LNCaP clone FGC (cell line): ENCODE measurements at places on chromosomes 4 and X.

GRCh38 chr4:181909368-181909767 is 333.8 kb upstream of the TENM3 start:
- DNase-seq: no peak

GRCh38 chrX:97529536-97530200 is 646.0 kb downstream of the RPA4 start:
- DNase-seq: no peak

DNA sequence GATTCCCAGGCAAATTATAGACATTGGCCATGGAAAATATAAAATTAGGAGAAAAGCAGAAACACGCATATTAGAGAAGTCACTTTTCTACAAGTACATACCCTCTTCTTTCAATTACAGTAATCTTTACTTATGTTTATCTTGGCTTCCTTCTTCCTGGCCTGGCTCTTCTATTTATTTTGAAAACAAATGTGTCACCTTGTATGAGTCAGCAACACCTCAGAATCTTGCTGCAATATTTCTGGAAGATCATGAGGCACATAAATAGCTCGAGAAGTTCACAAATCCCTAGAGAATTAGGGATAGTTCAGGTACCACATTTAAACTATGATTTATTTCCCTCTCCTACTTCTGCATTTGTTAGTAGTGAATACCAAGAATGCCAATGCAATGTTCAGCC is 124.6 kb downstream of the ANOS1 start:
- peak; percentile 10 for DNase-seq

GRCh38 chr4:8373973-8374545 is 66.5 kb downstream of the ACOX3 start:
- no peak for DNase-seq

- DNase-seq: no peak
These were observed 114.2 kb downstream of the PALLD start for GRCh38 chr4:168610911-168611530.

DNA sequence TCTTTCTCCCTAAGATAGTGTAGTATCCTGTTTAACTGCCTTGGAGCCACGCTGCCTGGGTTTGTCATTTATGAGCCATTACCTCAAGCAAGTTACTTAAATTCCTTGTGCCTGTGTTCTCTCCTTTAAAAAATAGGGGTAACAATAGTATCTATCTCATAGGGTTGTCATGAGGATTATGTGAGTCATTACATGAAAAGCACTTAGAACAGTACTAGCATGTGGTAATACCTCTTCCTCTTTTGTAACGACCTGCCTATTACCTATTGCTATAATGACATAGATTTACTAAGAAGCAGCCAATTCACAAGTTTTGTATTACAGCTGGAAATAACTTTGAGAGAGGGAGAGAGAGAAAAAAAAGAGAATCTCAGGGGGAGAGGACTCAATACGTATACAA is 834.7 kb downstream of the RAPGEF2 start:
- no peak for DNase-seq

GRCh38 chr4:111678479-111678878 is 466.8 kb upstream of the FAM241A start:
- DNase-seq: no peak

DNA sequence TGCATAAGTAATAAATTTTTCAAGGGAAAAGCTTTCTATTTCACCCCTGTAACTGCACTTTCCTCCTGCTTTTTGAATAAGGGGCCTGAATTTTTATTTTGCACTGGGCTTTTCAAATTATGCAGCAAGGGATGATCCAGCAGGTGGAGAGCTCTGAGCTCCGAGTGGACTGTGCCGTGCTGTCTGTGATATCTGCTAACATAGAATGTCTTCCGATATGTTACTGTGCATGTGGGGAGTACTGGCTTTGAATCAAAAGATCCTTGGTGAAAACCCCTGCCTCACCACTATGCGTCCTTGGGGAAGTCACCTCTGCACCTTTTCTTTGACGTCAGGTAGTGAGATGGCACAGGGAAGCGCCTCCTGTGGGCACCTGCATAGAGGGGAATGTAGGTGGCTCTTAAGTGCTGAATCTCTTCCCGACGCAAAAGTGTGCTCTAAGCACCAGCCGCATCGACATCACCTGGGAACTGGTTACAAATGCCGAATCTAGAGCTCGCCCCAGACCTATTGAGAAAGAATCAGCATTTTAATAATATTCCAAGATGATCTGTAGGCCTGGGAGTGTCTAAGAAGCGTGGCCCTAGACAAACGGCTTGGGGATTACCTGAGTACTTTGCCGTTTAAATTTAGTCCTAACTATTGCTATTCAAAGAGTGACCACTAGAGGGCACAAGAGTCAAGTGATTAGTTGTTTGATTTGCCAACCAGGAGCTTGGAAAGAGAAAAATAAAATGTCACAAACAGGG is 19.2 kb upstream of the WFS1 start:
- peak; percentile 59 for DNase-seq

- DNase-seq: peak; percentile 99
These were observed at the start of gene CXCL8 for GRCh38 chr4:73740353-73740778. Gene CXCL8, plus strand, starts transcription at chr4:73740569. Its CDS starts 90 bp downstream, at chr4:73740659.

DNA sequence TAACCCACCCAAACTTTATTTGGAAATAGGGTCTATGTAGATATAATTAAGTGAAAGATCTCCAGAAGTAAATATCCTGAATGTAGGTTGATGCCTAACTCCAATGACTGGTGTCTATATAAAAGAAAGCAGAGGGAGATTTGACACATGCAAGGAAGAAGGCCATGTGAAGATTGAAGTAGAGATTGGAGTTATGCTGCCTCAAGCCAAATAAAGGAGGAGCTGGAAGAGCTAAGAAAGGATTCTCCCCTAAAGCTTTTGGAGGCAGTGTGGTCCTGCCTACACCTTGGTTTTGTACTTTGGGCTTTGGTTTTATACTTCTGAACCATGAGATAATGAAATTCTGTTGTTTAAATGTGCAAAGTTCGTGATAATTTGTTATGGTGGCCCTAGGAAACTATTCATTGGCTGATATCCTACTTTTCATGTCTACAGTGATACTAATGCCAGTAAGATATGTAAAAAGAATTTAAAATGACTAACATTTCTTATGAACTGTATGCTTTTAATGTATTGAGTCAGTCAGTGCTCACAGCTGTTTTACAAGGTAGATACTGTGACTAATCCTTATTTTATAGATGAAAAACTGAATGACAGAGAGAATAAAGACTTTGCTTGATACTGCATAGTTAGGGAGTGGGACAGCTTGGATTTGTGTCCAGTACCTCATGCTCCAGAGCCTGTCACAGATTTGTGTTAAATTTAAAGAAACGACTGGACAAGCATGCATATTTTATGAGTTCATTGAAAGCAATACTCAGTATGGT is 5.9 kb upstream of the RAB40AL start:
- DNase-seq: no peak

DNA sequence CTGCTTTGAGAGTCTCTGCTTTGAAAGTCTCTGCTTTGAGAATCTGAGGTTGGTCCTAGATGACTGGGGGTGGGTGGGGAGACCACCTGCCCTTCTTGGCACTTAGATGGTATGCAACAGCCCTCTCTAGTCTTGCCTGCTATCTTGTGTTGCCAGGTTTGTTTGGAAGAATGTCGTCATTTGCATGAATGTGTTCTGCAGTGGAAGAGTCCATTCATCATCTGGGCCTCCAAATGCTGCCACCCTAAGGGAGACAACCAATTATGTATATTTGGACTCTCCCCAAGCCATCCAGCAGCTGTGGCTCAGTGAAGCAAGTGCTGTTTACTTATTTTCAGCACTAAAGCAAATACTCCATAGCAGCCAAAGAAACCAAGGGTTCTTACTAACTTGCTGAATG is 44.6 kb upstream of the TRPC5OS start:
- no peak for DNase-seq

- no peak for DNase-seq
These were observed 5.6 kb downstream of the PCDH10 start for GRCh38 chr4:133154725-133155124.

DNA sequence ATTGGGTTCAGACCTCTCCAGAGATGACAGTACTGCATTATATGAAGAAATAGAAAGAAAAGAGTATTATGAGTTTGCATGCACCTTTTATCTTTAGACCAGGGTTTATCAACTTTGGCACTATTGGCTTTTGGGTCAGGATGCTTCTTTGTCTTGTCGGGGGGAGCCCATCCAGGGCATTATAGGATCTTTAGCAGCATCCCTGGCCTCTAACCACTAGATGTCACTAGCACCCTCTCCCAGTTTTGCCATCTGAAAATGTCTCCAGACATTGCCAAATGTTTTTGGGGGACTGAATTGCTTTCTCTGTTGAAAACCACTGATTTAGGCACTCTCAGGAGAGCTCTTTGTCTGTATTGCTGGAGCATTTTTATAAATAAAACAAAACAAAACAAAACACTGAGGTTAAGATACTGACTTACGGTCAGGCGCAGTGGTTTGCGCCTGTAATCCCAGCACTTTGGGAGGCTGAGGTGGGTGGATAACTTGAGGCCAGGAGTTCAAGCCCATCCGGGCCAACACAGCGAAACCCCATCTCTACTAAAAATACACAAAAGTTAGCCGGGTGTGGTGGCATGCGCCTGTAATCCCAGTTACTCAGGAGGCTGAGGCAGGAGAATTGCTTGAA is 23.6 kb downstream of the CA5B start:
- DNase-seq: no peak

DNA sequence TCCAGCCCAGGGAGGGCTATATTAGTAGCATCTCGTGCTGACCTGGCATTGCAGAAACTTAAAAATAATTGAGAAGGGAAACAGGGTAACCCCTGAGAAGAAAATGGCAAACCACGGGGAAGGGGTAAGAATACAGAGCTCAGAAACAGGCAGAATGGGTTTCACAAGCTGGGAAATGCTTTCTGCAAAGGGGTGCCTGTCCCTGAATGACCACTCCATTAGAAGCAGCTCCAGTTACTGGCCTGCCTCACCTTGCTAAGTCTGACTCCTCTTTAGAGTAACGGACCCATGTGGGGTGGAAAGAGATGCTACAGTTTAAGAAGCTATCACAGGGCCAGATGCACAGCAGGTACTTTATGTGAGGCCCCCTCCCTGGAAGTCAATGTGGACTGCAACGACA is 2.5 kb downstream of the WDR1 start:
- DNase-seq: no peak

DNA sequence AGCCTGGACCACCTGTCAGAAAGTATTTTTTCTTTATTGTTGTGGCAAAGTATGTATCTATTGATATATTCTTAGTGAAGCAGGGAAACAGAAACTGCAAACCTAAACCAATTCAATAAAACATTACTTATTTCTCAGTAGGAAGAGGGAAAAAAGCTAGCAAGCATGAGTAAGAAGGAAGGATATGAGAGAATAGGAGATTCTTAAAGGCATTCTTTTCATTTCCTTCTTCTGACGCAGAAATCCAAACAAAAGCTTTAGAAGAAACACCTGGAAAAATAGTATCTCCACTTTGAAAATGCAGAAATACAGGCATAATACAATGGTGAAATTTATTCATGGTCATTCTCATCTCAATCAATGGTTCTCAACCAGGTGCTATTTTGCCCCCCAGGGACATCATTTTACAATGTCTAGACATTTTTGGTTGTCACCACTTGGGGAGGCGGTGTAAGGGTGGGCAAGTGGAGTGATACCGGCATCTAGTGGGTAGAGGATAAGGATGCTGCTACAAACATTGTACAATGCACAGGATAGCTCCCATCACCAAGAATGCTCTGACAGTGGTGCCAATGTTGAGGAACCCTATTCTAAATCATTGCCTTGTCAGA is 21.7 kb upstream of the ATXN3L start:
- no peak for DNase-seq

- DNase-seq: no peak
These were observed 211.7 kb downstream of the DLG3 start for GRCh38 chrX:70656304-70656703.

- DNase-seq: peak; percentile 94
These were observed 6.8 kb upstream of the RHOH start for GRCh38 chr4:40190019-40190418.

DNA sequence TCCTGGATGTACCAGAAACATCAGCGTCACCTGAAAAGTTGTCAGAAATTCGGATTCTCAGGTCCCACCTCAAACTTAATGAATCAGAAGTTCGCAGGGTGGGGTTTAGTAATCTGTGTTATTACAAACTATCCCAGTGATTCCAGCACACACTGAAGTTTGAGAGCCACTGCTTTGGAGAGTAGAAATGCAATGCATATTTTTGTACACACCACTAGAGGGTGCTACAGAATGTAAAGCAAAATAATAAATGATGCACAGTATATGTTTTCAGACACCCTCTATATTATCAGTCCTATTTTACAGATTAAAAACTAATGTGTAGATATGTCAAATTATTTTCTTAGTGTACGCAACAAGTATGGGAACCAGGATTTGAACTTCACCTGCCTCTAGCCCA is 2.4 kb upstream of the MORF4L2 start:
- no peak for DNase-seq

DNA sequence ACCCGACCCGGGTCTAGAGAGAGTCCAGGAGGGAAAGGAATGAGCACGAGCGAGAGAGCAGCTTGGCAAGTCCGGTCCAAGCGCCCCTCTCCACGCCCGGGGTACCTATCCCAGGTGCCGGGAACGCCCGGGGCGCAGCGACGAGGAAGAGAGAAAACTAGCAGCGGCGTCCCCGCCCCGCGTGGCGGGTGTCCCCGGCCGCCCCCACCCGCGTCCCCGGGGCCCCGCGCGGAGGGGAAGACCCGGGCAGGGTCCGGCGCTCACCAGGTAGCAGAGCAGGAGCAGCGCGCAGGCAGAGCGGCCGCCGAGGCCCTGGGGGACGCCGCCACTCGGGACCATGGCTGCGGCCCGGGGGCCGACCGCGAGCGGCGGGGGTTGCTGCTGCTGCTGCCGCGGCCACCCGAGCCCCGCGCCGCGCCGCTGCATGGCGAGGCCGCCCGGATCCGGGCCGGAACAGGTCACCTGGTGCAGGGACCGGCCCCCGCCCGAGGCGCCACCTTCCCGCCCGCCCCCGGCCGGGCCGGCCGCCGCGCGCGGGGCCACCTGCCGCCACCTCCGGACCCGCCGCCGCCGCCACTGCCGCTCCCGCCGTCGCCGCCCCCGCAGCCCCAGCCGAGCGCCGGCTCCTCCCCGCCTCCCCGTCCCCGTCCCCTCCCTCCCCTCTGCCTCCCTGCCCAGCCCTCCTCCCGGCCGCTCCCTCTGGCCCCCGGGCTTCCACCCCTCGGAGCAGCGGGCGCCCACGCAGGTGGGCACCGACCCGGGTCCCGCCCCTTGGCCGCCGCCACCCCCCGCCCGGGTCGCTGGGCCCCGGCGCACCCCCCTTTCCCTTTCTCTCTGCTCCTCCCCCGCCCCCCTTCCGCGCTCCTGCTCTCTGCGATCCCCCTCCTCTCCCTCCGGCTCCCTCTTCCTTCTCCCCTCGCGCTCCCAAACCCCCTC is at the start of gene SEL1L3:
Gene SEL1L3 (minus strand): TSS at position 578 of the 936 bp plus-strand sequence. CDS start 152 bp downstream, at position 426.
- DNase-seq: no peak

GRCh38 chr4:145523117-145523516 is 41.5 kb downstream of the SMAD1 start:
- no peak for DNase-seq

DNA sequence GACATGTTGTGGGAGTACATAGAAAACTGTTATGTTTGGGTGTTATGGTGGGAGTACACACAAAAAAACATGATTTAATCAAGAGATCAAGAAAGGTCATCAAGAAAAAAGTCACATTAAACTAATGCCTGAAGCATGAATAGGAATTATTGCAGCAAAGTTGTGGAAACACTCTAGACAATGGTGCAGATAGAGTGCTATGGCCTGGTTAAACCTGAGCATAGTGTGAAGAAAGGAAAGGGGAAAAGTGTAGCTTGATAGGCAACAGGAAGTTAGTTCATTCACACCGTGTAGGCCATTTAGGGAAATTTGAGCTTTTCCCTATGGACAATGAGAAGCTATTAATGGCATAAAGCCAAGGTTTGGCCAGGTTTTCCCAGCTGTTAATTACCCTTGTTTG is 162.1 kb upstream of the EMCN start:
- DNase-seq: no peak

- DNase-seq: no peak
These were observed 56.7 kb downstream of the ADGRG2 start for GRCh38 chrX:19065535-19065934.

- DNase-seq: peak; percentile 32
These were observed 83.9 kb upstream of the SPANXB1 start for GRCh38 chrX:140918398-140919038.
